Activated CD4-positive, alpha-beta T cell treated with anti-CD3 and anti-CD28 coated beads for 36 hours (primary cell): ENCODE measurements at places on chromosomes 11 and 22. TPM values are rescaled to one million over a fixed set of nuclear protein-coding genes. Genes with fewer than 3 reads are reported as not detected.

DNA sequence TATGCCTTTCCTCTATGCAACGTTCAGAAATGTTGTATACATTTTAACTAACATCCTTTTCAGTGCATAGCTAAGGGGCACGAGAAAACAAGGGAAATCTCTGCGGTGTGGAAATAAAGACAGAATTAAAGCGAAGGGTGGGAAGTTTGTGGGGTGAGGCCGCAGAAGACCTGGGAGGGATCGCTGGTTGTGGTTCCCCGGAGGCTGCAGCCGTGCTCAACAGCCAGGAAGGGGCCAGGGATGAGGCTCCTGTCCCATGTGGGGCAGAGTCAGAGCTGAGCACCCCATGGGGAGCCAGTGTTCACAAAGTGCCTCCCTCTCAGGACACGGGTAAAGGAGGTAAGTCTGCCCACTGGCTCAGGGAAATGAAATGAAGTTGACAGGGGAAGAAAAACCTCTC is 67.5 kb downstream of the MYEOV start:
- DNase-seq, result no peak

DNA sequence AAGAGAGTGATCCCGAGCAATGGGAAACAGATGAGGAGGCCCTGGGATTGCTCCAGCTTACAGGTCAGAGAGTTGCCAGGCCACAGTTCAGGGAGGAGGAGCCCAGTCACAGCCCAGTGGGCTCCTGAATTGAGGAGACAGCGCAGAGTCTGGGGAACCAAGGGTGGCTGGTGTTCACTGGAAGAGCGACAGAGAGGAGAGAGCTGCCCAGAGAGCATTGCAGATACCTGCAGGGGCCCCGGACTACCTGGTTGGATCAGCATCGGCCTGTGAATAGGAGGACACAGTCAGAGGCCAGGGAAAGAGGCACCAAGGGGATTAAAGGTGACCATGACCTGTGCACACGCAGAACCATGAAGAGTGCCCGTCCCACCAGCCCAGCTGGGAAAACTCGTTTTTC is 648.6 kb downstream of the TBC1D22A start:
- DNase-seq, result no peak

Gene FOXR1
- not detected for total RNA-seq

- DNase-seq, result peak; percentile 44
These were observed 12.2 kb downstream of the KCTD17 start for GRCh38 chr22:37063431-37064420.

Gene LGR4
- 0.21 TPM for total RNA-seq

DNA sequence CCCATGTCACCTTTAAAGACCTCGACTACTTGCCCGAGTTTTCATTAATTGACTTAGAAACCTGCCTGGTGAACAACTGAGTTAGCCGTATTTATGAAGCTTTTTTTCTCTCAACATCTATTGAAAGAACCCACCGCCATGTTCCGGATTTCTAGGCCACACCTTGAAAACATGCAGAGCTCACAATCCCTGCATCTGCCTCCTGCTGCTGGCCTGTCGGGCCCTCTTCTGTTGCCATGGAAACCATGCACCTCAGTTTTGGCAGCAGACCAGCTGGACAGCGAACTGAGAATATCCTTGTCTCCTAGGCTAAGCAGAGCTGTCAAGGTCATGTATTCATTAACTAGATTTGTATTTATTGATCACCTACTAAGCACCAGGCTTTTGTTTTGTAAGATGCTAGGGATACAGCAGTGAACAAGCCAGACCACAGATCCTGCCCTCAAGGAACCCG is 4.3 kb upstream of the PATZ1 start:
- DNase-seq, result no peak

Gene GAB4
- not detected for total RNA-seq
